ENCODE measurements at places on chromosomes 6 and 20.

DNA sequence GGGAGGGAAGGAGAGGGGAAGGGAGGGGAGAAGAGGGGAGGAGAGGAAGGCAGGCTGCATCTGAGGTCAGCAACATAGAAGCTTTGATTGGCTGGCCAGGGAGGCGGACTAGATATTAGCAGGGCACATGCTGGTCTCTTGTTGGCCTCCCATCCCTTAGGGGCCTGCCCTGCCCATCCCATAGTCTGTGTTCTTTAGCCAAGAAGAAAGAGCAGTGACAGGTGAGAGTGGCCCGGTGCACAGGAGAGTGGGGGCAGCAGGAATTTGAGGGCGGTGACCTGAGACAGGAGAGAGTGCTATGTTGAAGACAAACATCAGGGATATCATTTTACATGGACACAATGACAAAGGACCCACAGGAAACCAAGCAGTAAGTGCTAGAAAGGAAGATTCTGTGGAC is 413.5 kb downstream of the SYNE1 start:
- no peak for DNase-seq

GRCh38 chr20:10236540-10237533 is 18.2 kb downstream of the SNAP25 start:
- no peak for DNase-seq

GRCh38 chr6:165742047-165742446 is 79.0 kb upstream of the PDE10A start:
- DNase-seq, result no peak

- no peak for DNase-seq
Measured at GRCh38 chr6:168746013-168746412, 305.0 kb downstream of the SMOC2 start.

GRCh38 chr6:38218235-38218634 is 398.7 kb downstream of the ZFAND3 start:
- DNase-seq, result no peak

DNA sequence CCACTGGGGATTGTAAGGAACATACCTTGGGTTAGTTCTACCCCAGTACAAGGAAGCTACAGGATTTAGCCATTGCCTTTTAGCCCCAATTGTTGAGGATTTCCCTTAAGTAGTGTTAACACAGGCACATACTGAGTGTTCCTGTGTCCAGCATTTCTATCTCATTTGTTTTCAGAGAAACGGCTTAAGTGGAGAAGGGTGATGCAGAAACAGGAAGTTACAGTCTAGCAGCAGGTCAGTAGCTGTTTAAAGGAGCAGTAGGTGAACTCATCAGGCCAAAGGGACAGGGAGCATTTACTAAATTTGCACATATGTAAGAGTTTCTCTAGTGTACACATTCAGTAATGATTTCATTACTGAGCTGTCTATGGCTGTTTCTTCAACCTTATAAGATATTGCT is 644.2 kb upstream of the GJE1 start:
- no peak for DNase-seq

GRCh38 chr20:19935842-19936241 is 81.3 kb upstream of the NAA20 start:
- no peak for DNase-seq

- DNase-seq, result no peak
Measured at GRCh38 chr6:138182939-138183789, 21.4 kb downstream of the ARFGEF3 start.

- DNase-seq, result no peak
Measured at GRCh38 chr6:135616655-135617054, 119.1 kb upstream of the AHI1 start.

GRCh38 chr6:135555550-135555949 is 58.0 kb upstream of the AHI1 start:
- DNase-seq, result no peak

GRCh38 chr20:47281376-47281775 is 75.1 kb downstream of the ZMYND8 start:
- DNase-seq, result no peak

GRCh38 chr6:81792826-81793225 is 40.3 kb upstream of the TENT5A start:
- no peak for DNase-seq

GRCh38 chr6:41405941-41406727 is 70.7 kb downstream of the NCR2 start:
- DNase-seq, result no peak

- DNase-seq, result no peak
Measured at GRCh38 chr6:39998126-39998525, 63.9 kb upstream of the MOCS1 start.

DNA sequence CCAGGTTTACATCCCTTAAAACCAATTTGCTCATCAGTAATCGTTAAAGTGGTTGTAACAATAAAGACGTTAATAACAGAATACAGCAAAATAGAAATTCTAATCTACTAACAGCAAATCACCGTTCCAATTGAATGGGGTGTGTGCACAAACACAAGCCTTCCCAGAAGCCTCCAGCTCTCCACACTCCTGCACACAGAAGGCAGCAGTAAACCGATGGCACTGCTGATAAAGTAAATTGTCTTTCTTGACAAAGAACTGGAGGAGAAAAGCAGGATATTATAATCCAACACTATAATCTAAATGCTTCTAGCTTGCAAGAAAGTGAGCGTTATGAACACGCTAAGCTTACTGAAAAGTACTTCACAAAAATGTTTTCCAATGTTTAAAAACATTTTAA is 7.0 kb downstream of the ZNF217 start:
- DNase-seq, result no peak

DNA sequence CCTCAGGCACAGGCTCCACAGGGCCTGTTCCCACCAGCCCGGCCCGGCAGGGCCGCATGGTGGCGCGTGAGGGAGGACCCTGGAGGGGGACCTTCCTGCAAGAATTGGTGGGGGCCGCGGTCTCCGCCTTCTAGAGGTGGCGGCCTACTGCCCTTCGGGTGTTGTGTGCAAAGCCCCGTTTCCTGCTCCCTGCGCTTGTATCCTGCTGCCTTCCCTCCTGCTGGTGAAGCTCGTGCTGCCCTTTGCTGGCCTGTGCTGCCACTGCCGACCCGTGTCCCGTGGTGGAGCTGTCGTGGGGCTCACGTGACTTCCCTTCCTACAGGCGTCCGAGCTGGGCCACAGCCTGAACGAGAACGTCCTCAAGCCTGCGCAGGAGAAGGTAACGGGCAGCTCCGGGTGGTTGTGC is 8.4 kb upstream of the COL20A1 start:
- no peak for DNase-seq

- no peak for DNase-seq
Measured at GRCh38 chr6:1624851-1625781, 15.4 kb downstream of the FOXC1 start.

DNA sequence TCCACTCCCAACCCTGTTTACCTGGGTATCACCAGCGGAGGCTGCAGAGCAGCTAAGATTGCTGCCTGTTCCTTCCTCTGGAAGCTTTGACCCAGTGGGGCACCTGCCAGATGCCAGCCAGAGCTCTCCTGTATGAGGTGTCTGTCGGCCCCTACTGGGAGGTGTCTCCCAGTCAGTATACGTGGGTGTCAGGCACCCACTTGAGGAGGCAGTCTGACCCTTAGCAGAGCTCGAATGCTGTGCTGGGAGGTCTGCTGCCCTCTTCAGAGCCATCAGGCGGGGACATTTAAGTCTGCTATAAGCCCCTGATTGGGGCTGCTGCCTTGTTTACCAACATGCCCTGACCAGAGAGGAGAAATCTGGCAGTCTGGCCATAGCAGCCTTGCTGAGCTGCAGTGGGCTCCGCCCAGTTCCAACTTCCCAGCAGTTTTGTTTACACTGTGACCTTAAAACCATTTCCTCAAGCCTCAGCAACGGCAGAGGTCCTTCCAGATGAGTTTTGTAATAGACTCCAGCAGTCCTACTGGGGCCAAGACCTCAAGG is 2.8 kb downstream of the RAET1E start:
- DNase-seq, result no peak

GRCh38 chr6:2129182-2129621 is 116.2 kb downstream of the GMDS start:
- no peak for DNase-seq

- DNase-seq, result no peak
Measured at GRCh38 chr6:158832026-158832425, 12.9 kb upstream of the EZR start.

DNA sequence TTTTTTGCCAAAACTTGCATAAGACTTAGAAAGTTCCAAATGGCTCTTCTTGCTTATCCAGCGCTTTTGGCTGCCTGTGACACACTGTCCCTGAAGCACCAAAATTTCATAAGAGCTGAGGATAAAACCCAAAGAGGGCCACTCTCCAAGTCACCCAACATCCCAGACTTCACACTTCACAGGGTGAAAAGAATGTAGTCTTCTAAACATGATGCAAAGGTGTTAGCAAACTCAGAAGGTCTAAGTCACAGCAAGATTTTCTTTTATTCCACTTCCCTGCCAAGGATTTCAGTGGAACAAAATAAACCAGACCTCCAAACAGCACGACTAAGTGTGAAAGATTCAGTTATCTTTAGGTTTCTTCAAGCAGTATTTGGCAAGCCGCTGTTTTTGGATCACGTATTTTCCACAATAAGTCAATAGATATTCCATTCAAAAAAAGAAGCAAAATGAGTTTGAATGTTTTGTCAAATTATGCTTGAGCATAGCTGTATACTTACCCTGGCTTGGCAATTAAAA is 44.6 kb upstream of the CD93 start:
- DNase-seq, result no peak

- DNase-seq, result no peak
Measured at GRCh38 chr6:20117474-20117873, 94.8 kb downstream of the MBOAT1 start.

DNA sequence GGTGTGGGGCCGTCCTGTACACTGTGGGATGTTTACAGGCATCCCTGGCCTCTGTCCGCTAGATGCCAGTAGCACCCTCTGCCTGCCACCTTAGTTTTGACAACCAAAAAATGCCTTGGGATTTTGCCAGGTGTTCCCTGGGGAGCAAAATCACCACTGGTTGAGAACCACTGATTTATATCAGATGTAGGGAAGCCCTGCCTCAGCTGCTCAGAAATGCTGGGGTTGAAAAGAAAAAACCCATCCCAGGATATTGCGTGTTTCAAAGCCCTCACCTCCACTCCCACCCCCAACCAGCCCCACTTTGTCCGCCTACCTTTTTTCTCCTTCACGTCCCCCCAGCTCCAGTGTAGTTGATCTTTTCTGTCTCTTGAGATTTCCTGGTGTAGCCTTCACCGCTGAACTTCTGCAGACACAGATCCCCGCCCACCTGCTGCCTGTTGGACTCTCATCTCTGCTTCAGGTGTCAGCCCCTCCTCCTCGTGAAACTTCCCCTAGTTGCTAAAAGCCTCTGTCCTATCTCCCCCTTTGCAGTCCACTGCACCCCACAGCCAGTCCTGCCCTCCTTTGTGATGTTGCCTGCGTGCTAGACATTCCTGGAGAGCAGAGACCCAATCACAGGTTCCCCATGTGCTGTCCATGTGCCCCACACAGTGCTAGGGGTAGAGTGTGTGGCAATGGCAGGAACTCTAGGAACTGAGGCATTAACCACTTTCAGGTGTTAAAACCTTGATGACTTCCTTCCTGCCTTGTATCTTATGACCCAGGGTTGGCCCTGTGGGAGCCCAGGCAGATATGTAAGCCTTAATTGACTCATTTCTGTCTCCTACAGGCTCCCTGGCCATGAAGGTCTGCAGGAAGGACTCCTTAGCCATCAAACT is 98.9 kb downstream of the TBC1D7 start:
- no peak for DNase-seq

GRCh38 chr20:41592516-41593216 is 25.5 kb downstream of the CHD6 start:
- no peak for DNase-seq

- no peak for DNase-seq
Measured at GRCh38 chr20:48019940-48020339, 234.7 kb upstream of the SULF2 start.

GRCh38 chr6:36326356-36326995 is 10.2 kb downstream of the BNIP5 start:
- no peak for DNase-seq

DNA sequence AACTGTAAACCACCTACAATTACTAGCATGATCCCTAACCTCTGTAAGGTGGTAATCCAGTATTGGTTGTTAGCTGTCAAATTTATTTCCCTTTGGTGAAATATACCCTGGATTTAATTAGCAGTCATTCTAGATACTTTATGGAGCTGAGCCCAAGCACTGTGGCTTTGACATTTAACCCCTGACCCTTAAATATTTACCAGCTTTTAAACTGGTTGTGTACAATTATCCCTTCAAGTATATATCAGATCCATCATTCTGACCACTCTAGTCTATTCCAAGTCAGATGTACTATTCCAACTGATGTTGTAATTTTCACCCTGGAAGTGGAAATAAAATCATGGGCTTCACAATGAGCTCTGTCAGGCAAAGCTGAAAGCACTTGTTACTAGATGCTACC is 229.6 kb downstream of the FOXC1 start:
- DNase-seq, result no peak

DNA sequence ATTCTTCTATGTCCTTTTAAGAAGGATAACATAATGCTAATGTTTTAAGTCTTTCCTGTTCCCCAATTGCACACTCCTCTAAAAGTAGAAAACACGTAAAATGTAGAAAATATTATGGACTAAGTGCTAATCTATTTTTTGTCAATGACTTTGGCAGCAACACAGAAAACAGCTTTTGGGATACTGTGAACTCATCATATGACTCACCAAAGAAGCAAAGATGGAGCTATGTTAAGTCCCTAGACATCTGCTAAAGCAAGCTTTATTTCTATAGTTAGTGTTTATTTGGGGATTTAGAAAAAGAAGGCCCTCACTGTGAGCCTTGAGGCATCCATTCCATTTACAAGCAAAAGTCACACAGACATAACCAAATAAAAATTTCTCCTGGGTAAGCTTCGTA is 23.0 kb downstream of the OPN5 start:
- no peak for DNase-seq

DNA sequence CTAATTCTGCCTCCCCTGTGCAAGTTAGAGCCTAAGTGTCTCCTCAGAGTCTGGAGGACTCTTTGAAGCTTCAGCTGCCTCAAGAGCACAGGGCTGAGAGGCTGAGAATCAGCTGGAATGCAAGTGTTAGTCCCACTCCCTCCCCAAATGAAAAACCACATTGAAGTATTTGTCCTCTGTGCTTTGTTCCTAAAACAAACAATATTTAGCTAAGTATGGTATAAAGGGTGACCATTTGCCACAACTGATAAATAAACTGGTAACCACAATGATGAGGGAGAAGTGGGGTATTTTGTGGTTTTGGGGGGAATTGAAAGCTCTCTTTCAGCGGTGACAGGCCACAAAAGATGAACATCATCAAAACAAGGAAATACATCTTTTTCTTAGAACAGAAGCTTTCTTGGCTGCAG is 91.7 kb upstream of the HDDC2 start:
- no peak for DNase-seq

GRCh38 chr6:132960720-132961119 is 146.4 kb downstream of the RPS12 start:
- DNase-seq, result no peak

DNA sequence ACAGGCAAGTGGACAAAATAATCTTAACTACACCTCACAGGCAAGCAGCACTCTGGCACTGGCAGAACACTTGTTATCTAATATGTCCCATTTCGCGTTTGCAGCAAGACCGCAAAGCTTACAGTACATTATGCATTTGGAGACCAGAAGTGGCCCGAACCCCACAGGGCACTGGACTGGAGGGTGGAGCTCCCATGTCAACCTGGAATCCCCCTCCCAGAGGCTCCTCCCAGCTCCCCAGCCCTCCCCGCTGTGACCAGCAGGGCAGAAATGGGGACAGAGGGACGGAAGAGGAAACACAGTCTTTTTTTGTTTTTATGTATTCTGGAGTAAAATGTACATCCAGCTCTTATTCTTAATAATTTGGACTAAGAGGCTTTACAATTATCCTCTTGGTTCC is 263.7 kb downstream of the SMOC2 start:
- no peak for DNase-seq

Data from stimulated activated CD8-positive, alpha-beta memory T cell treated with anti-CD3 and anti-CD28 coated beads, Interleukin-7, amount 100 ng/mL, for 24 hours (primary cell).